ENCODE measurements at places on chromosomes 3 and 15.

DNA sequence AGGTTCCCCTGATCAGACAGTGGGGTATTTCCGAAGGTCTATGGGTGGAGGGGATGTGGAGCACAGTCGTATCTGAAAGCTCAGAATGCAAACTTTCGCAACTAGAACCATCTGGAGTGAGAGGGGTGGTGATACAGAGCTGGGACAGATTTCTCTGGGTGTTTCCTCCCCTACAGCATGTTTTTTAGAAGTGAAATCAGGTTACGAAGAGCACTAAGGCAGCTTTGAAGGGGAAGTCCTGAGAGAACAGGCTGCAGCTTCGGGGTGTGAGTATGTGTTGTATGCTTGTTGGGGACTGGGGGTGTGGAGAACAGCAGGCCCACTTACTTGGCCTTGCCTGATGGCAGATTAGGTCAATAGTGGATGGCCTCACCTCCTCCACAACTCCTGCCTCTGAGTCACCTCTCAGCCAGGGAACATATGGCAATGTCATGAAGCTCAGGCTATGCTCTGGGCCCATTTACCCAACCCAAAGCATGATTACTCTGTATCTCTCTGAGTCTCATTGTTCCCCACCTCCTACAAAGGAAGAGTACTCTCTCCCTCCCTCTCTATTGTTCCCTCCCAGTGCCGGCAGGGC is 107.2 kb upstream of the RASGRP1 start:
- DNase-seq: no peak

DNA sequence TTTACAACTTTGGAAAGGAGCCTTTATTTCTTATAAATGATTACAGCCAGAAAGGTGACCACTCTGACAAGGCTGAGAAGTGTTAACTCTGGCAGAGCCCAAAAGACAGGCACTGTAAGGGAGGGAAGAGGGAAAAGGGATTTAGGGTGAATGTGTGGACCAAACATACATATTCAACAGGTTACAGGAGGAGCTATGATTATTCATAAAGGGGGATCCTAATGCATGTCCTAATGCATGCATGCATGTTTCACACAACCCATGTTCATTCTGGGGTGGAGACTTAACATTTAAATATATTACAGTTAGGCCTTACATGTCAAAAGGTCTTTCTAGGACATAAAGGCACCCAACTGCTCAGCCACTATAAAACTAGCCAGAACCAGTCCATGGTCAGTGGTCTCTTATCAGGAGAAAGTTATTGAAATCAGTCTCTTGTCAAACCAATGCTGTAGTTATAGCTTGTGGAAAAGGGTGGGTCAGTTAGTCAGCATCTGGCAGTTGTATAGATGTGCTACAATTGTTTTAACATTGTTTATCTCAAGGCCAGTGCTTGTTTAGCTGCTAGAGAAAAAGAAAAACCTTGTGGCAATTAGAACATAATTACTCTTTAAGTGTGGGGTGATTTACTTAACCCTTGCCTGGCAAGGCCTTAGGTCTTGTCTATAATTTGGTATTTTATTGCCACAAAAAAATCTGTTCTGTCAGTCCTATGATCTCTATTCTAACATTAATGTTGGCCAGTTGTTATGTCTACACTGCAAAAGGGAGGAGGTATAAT is 77.5 kb downstream of the RAD18 start:
- DNase-seq: no peak

- DNase-seq: no peak
Measured at GRCh38 chr15:29046281-29046810, 160.6 kb downstream of the APBA2 start.

GRCh38 chr3:191244242-191244867 is 45.3 kb downstream of the OSTN start:
- DNase-seq: no peak

DNA sequence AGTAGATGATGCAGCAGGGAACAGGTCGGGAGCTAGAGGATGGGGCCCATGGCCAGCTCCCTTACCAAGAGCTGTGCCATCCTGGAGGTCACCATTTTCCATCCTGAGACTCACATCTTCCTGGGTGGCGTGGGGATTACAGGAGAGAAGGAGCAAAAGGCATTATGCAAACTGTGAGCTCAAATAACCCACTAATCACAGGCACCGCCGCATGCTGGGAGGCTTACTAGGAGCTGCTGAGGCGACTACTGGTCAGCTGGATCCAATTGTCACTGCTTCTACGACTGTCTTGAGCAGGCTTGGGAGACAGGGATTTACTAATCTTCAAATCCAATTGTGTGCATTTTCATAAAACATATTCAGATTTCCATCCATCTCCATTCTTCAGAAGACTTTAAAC is 12.5 kb upstream of the KBTBD12 start:
- DNase-seq: no peak

GRCh38 chr15:76198456-76199105 is 112.7 kb downstream of the ETFA start:
- no peak for DNase-seq

DNA sequence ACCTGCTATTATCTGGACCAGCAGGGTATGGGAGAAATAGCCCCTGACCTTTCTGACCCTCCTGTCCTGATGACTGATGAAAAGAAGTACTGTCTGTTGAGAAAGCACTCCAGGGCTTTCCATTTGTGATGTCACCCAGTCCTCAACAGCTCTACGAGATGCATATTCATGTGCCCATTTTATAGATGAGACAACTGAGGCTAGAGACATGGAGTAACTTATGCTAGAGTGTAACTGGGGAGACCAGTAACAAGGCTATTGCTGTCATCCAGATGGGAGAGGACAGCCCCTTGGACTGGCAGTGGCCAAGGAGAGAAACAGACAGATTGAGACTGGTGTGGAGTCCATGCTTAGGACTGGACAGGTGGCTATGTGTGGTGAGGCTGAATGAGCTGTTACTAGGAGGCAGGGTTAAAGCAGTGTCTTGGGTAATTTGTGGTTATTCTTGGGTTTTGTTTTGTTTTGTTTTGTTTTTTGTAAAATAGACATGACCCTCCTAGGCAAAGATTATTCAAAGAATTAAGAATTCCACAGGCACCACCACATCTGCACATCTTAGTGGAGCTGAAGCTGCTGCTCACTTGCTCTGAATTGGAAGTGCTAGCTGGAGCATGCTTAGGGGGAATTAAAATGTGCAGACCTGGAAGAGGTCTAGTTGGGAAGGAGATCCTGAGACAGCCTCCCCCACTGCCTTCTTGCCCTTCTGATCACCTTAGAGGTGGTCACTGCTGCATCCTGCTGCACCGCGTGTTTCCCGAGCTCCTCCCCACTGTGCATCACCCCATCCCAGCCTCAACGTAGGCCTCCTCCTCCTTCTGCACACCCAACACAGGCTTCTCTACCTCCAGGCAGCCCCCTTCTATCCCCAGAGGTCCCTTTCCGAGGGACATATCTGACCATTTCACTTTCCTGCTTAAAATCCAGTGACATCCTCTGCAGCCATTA is 8.4 kb downstream of the HRH1 start:
- DNase-seq: no peak

DNA sequence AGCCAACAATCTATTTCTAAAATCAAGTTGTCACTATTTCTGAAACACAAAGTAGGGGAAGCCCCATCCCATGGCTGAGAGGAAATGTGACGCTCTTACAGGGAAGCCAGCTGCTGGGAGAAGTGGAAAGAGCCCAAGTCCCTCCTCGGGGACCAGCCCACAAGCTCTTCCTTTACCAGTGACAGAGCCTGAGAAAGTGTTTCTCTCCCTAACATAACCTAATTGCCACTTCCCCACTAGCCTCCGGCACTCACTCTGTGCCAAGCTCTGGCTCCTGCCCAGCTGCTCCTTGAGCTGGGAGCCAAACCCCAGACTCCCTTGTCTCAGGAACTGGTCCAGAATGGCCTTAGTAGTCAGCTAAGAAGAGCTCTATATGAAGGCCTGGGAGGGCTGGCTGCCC is 42.9 kb downstream of the TNFAIP8L3 start:
- DNase-seq: no peak

- DNase-seq: peak; percentile 51
Measured at GRCh38 chr15:79380755-79381497, 51.2 kb upstream of the MINAR1 start.

Measured in stimulated activated CD4-positive, alpha-beta T cell treated with anti-CD3 and anti-CD28 coated beads, Interleukin-1b, Interleukin-23, amount 100 ng/mL, for 1 hour (primary cell).